ENCODE measurements at places on chromosomes 6 and 20. TPM values are rescaled to one million over a fixed set of nuclear protein-coding genes. Genes with fewer than 3 reads are reported as not detected.

MUCL3 gene
- total RNA-seq: not detected

MATN4 gene
- total RNA-seq: 0.48 TPM

MMP24 gene
- total RNA-seq: not detected

EYA2 gene
- not detected for total RNA-seq

CD24 gene
- 0.21 TPM for total RNA-seq

SIGLEC1 gene
- total RNA-seq: not detected

OTOR gene
- not detected for total RNA-seq

THBS2 gene
- total RNA-seq: not detected

RIPOR3 gene
- not detected for total RNA-seq

RIN2 gene
- total RNA-seq: not detected

RGS19 gene
- 40.2 TPM for total RNA-seq

KPNA5 gene
- 10.4 TPM for total RNA-seq

KATNA1 gene
- 21.6 TPM for total RNA-seq

SLC32A1 gene
- not detected for total RNA-seq

TFAP2D gene
- not detected for total RNA-seq

MRPS18B gene
- 114 TPM for total RNA-seq

MUC22 gene
- not detected for total RNA-seq

PAX1 gene
- total RNA-seq: not detected

TMEM242 gene
- total RNA-seq: 7.7 TPM

DYNLT2 gene
- total RNA-seq: 2.0 TPM

GRCh38 chr20:32894026-32894483, 35.3 kb downstream of the EFCAB8 start:
- DNase-seq: peak; percentile 56

GRCh38 chr20:50129662-50130355, 16.9 kb upstream of the UBE2V1 start:
- DNase-seq: peak; percentile 36

DNA sequence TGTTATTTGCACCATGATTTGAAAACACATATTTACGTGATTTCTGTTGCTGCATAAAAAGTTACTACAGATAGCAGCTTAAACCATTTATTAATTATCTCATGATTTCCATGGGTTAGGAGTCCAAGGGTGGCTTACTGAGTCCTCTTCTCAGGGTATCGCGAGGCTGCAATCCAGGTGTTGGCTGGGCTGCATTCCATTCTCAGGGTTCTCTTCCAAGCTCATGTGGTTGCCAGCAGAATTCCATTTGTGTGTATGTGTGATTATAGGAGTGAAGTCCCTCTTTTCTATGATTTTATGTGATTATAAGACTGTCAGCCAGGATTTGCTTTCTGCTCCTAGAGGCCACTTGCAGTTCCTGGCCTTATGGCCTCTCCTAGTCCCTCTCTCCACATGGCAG, 135.1 kb downstream of the FAM83B start:
- no peak for DNase-seq

- no peak for DNase-seq
Measured at GRCh38 chr6:75306064-75306463, 21.5 kb upstream of the TMEM30A start.

- DNase-seq: no peak
Measured at GRCh38 chr6:36067374-36068011, 39.9 kb downstream of the MAPK14 start.

- no peak for DNase-seq
Measured at GRCh38 chr20:3798373-3798768, 2.3 kb downstream of the CDC25B start.

- DNase-seq: no peak
Measured at GRCh38 chr6:149020319-149020718, 273.5 kb downstream of the UST start.

DNA sequence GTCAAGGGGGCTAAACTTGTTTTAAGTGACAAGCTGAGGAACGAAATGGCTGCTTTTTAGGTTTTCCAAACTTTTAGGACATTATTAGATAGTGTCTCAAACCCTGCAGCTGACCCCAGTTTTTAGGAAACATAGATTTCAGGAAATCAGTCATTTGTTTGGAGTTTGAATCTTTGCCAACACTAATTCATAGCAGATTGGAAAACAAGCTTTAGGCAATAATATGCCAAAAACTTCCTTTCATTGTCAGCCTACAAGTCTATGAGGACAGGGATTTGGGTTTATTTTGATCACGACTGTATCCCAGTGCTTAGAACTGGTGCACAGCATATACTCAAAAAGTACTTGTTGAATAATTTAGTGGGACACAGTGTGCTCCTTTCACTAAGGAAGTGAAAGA, 123.2 kb downstream of the TINAG start:
- no peak for DNase-seq

DNA sequence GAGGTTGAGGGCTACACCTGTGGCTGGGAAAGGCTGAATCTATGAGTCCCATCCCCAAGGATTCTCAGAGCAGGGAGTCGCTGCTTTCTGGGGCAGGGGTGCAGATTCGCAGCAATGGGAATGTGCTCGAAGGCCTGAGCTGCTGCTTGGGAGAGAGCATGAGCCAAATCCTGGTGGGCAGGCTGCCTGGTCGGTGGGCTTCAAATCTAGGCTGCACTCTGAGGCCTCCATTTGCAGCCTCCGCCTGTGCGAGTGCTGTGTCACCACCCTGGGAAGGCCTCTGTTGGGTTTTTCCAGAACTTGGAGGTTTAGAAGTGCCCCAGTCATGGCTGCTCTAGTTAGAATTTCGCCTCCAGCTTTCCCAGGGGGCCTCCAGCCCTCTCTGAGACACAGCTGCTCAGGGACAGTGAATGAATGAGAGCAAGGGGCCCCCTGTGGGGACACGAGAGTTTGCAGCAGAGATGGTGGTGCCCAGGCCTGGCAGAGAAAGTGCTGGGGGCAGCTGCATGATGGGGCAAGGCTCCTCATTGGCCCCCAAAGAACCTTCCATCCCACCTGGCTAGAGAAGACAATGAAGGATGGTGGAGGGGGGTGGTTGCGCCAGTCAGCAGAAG, 31.1 kb upstream of the RNF24 start:
- no peak for DNase-seq

DNA sequence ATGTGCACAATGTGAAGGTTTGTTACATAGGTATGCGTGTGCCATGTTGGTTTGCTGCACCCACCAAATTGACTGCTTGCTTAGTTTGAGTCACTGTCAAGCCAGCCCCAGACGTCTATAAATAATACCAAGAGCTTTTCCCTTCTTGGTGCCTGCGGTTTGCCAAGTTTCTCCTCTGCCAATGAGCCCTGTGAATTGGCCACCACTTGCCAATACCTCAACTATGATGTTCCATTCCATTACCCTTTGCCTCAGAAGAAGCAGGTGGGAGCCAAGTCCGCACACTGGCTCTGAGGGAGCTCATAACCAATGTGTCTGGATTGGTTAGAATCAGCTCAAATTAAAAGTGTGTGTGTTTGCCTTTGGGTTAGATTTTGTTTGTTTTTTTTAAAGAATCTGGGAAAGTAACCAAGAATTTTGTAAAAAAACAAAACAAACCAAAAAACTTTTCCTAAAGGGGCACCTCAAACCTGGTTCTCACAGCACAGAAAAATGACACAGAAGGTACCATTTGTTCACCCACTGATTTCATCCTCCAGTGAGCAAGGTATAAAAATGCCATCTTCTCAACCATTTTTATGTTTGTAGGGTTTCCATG, 244.7 kb upstream of the PRND start:
- no peak for DNase-seq

GRCh38 chr6:33935439-33936080, 131.8 kb upstream of the MLN start:
- no peak for DNase-seq

- DNase-seq: no peak
Measured at GRCh38 chr6:32129297-32130088, 595 bp downstream of the FKBPL start.

DNA sequence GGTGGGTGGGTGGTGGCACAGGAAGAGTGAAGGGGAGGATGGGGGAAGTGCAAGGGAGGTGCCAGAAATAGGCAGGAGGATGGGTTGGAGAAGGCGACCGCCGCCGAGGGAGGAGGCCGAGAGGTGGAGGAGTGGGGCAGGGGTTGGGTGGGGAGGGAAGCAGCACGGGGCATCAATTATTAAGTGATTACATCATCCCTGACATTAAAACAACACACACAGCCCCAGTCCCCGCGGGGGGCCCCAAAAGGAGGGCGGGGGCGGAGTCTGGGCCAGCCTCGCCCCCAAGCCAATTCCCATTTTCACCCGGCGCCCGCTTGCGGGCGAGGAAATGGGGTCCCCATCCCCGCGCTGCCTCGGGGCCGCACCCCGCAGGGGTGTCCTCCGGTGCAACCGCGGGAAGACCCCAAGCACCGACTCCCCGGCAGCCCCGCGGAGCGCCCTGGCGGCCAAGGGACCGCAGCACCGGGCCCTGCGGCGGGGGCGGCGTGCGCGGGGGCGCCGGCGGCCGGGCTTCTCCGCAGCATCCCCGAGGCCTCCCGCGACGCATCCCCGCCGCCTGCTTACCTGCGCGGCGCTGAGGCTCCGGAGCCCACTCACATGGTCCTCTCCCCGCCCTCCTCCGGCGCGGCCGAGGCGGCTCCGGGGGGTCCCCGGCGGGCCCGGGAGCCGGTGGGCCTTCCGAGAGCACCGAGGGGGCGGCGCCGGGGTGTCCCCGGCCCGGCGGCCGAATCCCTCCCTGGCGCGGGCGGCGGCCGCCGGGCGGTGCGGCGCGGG, 663 bp downstream of the FYN start:
- DNase-seq: peak; percentile 75

- no peak for DNase-seq
Measured at GRCh38 chr20:24648481-24648880, 179.1 kb downstream of the SYNDIG1 start.

GRCh38 chr6:39223555-39223954, 5.7 kb downstream of the KCNK5 start:
- no peak for DNase-seq

- peak; percentile 16 for DNase-seq
Measured at GRCh38 chr6:148776321-148777308, 29.8 kb downstream of the UST start.

DNA sequence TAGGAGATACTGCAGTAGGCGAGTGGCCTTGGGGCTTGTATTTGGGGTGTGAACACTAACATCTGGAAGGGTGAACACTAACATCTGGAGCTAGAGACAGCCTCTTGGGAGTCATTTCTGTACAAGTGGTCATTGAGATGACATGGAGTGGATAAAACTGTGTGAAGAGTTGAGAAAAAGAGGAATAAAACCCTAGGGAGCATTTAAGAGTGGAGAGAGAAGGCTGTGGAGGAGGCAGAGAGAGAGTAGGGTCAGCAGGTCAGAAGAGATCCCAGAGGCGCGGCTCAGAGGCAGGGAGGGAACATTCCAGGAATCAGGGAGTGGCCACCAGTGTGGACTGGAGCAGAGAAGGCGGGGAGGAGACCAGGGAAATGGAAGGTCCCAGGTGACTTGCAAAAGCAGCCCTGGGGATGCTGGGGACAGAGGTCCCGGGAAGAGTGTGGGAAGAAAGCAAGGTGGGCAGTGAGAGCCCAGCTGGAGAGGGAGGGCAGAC, 202.0 kb upstream of the RNF24 start:
- DNase-seq: no peak

DNA sequence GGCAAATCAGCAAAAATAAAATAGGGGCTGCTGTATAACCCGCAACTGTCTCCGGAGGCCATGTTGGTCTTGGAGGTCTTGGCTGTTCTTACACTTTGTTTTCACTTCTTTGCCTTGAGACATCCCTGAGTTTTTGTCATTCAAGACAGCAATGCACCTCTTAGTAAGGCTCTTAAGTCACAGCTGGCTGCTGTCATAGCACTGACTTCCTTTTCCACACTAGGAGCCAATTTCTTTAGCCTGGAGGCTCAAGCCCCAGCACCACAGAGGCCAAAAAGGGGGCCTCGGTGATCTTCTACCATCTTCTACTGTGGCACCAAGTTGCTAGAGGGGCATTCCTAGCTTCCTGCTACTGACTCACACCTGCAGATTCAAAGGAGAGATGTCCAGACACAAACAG, 536.3 kb downstream of the CDH26 start:
- DNase-seq: no peak

GRCh38 chr6:27592481-27593199, 119.7 kb upstream of the ZNF184 start:
- DNase-seq: peak; percentile 72

DNA sequence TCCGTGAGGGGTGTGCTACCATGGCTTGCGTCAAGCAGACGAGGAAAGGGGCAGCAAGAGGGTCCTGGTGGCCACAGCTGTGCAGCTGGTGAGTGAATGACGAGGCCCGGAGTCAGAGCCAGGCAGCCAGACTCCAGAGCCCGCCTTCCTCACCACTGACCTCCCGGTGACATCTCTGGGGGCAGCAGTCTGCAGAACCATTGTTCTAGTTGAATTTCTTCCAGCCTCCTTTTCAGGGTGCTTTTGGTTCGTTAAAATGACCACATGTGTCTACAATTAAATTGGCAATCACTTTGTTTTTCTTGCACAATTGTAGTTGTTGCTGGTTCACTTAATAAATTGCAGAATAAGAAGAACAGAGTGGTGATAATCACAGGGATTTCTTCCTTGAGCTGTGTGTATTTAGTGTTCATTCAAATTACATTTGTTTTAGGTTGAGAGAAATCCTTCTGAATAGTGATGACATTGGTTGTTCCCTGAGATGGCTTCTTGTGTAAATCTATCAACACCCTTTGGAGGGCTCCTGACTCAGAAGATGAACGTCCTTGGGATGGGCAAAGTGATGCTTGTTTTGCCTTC, 96.4 kb downstream of the TULP4 start:
- DNase-seq: no peak

- no peak for DNase-seq
Measured at GRCh38 chr6:98840385-98840784, 6.0 kb downstream of the POU3F2 start.

- no peak for DNase-seq
Measured at GRCh38 chr6:16718356-16718755, 42.9 kb downstream of the ATXN1 start.

GRCh38 chr6:87675004-87675681, 26.9 kb downstream of the AKIRIN2 start:
- no peak for DNase-seq

DNA sequence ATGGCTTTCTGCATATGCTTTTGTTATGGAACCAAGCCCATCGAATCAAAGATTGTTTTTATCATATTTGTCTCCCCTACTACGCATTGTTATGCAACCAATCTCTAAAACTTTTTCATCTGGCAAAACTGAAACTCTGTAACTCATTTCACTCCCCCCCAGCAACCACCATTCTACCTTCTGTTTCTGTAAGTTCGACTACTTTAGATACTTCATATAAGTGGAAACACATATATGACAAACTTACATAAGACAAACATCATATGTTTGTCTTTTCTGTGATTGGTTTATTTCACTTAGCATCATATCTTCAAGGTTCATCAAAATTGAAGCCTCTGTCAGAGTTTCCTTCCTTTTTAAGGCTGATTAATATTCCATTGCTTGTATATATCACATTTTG, 34.8 kb downstream of the CEP57L1 start:
- DNase-seq: no peak

GRCh38 chr6:33430991-33431879, 11.4 kb downstream of the SYNGAP1 start:
- peak; percentile 89 for DNase-seq

- DNase-seq: no peak
Measured at GRCh38 chr20:44356353-44356723, 839 bp downstream of the HNF4A start.
